ENCODE measurements at places on chromosomes 4 and X. TPM values are rescaled to one million over a fixed set of nuclear protein-coding genes. Genes with fewer than 3 reads are reported as not detected.

GRCh38 chr4:601612-602558, 23.5 kb upstream of the PDE6B start:
- H3K4me1 ChIP-seq, result no peaks in the 10 kb centered on the region
- DNase-seq, result no peak
- no peaks in the 10 kb centered on the region for H3K36me3 ChIP-seq
- no peaks in the 10 kb centered on the region for H3K27me3 ChIP-seq
- H3K4me3 ChIP-seq, result no peak overlapping the region

DNA sequence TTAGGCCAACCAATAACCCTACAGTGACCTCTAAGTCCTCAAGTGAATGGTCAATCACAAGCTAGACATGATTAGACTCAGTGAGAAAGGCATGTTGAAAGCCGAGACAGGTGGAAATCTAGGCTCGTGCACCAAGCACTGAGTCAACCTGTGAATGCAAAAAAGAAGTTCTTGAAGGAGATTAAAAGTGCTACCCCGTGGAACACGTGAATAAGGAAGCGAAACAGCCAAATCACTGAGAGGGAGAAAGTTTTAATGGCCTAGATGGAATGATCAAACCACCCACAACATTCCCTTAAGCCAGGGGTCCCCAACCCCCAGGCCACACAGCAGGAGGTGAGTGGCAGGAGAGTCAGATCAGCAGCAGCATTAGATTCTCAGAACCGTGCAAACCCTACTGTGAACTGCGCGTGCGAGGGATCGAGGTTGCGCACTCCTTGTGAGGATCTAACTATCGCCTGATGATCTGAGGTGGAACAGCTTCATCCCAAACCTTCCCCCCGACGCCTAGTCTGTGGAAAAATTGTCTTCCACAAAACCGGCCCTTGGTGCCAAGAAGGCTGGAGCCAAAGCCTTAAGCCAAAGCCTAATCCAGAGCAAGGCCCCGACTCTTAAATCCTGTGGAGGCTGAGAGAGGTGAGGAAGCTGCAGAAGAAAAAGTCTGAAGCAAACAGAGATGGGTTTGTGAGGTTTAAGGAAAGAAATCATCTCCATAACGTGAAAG, 19.5 kb upstream of the PDE6B start:
- H3K4me3 ChIP-seq, result no peak overlapping the region
- no peak for DNase-seq
- no peak overlapping the region for H3K27ac ChIP-seq
- no peaks in the 10 kb centered on the region for H3K4me1 ChIP-seq
- no peaks in the 10 kb centered on the region for H3K27me3 ChIP-seq

DNA sequence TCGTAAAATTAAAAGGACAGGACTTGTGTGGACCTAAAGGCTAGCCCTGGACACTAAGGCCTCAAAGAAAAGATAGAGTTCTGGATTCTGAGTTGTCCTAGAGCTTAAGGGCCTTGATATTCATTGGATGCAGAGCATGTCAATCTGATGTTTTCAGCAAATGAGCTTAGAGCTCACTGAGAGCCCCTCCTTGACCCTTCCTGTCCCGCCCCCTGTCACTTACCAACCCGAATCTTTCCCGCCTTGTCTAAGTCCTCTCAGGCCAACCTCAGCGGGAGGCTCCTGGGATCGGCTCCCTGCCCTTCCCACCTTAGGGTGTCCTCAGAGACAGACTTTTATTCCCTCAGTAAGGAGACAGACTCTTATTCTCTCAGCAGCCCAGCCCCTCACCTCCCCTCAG, at the start of gene CT47C1:
CT47C1 (plus strand) TSS at position 250 of the 400 bp plus-strand sequence. CDS start 233 bp downstream, outside the sequence.
- H3K36me3 ChIP-seq, result no peaks in the 10 kb centered on the region
- H3K4me3 ChIP-seq, result no peak within 1 kb of the TSS
- H3K27me3 ChIP-seq, result no peaks in the 10 kb centered on the region

DNA sequence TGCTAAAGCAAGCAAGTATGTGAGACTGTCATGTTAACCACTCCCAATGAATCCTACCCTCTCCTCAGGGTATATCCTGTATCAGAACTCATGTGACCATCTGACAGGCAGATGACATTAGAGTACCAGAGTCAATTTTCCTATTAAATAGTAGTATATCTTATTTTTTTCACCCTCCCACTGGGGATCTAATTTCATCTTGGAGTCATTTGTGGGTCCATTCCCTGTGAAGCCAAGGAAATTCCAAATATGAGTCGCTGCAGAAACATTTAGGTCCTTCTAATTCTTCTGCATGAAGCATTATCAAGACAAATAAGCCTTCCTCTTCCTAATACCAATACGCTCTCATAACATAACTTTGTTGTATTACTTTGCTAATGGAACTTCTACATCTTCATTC, 52.2 kb upstream of the BLTP1 start:
- no peak overlapping the region for H3K4me3 ChIP-seq
- no peaks in the 10 kb centered on the region for H3K36me3 ChIP-seq
- H3K4me1 ChIP-seq, result no peaks in the 10 kb centered on the region
- no peak for DNase-seq
- H3K27ac ChIP-seq, result no peak overlapping the region

GRCh38 chrX:5857232-5857631, 371.4 kb downstream of the NLGN4X start:
- H3K4me3 ChIP-seq, result no peak overlapping the region
- no peaks in the 10 kb centered on the region for H3K4me1 ChIP-seq
- no peak for DNase-seq
- no peak overlapping the region for H3K27ac ChIP-seq

The CSAG2 gene
- not detected for total RNA-seq

- no peaks in the 10 kb centered on the region for H3K36me3 ChIP-seq
- H3K4me1 ChIP-seq, result peaks cover 11% of the 10 kb centered on the region
- H3K27ac ChIP-seq, result no peak overlapping the region
- no peaks in the 10 kb centered on the region for H3K27me3 ChIP-seq
- DNase-seq, result no peak
Observed at GRCh38 chr4:8241211-8241779, 28.3 kb upstream of the HTRA3 start.

The COL25A1 gene
- total RNA-seq, result not detected

DNA sequence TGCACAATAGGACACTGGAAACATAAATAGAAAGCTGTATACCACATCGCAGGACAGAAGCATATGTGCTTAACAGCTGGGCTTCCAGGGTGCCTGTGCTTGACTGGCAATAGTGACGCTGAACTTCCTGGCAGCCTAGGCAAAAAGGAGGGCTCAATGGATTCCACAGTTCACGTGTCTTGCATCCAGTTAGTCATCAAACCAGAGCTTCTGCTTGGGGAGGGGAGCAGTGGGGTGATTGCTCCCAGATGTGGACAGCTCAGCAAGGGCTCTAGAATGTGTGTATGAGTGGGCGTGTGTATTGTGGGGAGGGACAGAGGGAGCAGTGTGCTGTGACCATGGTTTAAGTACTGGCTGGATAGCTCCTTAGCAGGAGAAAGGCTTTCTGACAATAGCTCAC, 2.3 kb downstream of the PRRG3 start:
- H3K4me1 ChIP-seq, result no peaks in the 10 kb centered on the region
- DNase-seq, result no peak
- no peaks in the 10 kb centered on the region for H3K36me3 ChIP-seq
- no peaks in the 10 kb centered on the region for H3K27me3 ChIP-seq
- H3K4me3 ChIP-seq, result no peak overlapping the region

Measured in CD8-positive, alpha-beta memory T cell (primary cell).